Left ventricle myocardium superior (tissue), 1 donor: ENCODE measurements at places on chromosomes 7 and 10.
A peak's percentile ranks its signal among the peaks of the same experiment; 100 is the strongest.

GRCh38 chr10:117165538-117166417 lies 27.7 kb upstream of the VAX1 start:
- DNase-seq, result peak; percentile 54

GRCh38 chr7:88291398-88292173 lies 15.1 kb downstream of the STEAP4 start:
- no peak for DNase-seq

DNA sequence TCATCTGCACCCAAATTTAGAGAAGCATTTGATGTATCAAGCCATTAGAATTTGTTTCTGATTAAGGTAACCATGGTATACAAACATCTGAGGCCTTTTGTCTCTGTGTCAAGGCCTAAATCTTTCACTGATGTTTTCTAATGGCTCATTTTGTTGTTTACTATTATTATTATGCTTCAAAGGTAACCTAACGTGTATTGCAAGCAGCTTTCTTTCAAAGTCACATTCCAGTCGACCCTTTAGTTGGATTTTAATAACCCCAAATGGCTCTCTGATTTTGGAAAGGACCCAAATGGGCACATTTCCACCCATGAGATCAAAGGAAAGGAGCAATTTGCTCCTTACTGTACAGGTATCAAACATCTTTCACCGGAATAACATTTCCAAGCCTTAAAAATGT lies 46.7 kb upstream of the WNT16 start:
- no peak for DNase-seq

GRCh38 chr10:20677340-20677739 lies 219.8 kb downstream of the NEBL start:
- no peak for DNase-seq

DNA sequence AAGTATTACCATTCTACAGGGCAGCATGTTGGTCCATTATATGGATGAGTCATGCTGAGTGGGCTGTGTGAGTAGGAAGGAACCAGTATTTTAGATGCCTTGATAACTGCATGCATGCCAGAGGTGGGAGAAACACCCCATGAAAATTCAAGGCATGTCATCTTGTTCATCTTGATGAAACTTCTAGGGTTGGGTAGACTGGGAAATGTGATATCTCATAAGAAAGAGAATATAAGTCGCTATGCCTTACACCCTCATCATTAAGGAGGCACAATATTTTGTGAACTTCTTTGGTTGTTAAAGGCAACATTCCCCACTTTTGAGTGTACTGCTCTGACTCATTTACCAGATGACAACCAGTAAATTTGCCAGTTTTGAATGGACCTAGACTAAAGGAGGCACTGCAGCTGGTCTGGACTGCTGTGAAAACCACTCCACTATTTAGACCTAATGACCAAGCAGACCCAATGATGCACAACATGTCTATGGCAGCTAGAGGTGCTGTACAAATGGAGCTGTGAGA lies 48.0 kb downstream of the ZNF365 start:
- DNase-seq, result no peak
